ENCODE measurements at places on chromosomes 3 and 15.

DNA sequence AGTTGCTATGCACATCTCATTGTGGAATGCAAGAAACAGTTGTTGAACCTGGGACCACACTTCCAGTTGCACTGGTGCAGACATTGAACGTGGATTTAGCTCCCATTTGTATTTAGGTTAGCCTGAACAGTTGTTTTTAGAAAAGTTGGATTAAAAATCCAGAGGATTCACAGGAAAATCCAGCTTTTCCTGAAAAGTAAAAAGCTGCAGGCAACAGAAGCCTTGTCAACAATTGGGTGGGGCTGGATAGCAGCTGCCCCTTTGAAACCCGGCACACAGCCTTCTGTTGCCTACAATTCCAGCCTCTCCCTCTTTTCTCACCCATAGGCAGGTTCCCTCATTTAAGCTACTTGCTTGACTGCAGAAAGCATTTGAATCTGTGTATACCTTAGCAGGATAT is 165.3 kb upstream of the TBL1XR1 start:
- DNase-seq = no peak

- DNase-seq = no peak
These were observed 25.8 kb downstream of the RAF1 start for GRCh38 chr3:12638105-12638504.

- no peak for DNase-seq
These were observed 455.3 kb downstream of the DIPK2A start for GRCh38 chr3:144426967-144427366.

- DNase-seq = no peak
These were observed 17.8 kb downstream of the PDCD10 start for GRCh38 chr3:167716920-167717319.

GRCh38 chr3:190646996-190647395 is 133.1 kb downstream of the IL1RAP start:
- no peak for DNase-seq

DNA sequence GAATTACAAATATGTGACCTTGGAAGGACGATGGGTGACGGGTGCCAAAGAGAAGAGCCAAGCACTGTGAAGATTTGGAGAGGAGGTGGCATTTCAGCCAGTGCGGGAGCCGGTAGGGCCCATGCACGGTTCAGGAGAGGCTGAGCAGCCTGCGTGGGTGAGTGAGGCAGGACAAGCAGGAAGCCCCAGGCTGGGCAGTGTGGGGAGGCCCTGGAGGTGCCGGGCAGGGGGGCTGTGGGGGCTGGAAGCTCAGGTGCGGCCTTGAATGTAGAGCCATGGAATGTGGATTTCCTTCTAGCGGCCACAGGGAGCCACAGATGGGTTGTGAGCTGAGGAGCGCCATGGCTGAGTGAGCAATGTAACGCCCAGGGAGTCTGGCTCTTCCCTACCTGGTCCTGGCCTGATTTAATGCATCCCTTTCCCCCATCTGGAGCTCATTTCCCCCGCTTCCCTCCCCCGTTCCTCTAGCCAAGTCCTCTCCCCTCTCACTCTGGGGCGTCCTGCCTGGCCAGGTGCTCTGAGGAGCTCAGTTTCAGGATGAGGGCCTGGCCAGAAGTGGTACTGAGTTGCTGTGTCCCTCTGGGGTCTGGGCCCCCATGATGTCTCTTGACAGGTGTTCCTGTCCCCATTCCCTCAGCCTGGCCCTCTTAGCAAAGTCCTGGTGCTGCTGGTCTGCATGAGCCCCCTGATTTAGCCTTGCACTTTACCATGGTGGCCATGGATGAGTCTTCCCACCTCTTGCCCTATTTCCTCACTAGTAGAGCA is 41.8 kb upstream of the IQSEC1 start:
- no peak for DNase-seq

DNA sequence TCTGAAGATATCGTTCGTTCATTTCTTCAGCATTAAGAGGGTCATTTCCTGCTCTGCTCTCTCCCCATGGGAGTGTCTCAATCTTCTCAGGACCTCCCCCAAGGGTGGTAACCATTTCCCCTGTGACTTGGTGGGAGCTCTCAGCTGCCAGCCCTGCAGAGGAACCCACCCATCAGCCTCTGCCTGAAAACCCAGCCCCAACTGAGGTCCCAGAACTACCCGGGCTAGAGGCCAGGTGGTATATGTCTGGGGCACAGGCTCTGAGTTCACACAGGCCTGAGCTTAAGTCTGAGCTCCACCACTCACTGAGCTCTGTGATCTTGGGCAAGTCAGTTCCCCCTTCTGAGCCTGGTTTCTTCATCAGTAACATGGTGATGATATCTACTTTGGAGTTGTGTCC is 10.0 kb upstream of the ATP2B2 start:
- no peak for DNase-seq

DNA sequence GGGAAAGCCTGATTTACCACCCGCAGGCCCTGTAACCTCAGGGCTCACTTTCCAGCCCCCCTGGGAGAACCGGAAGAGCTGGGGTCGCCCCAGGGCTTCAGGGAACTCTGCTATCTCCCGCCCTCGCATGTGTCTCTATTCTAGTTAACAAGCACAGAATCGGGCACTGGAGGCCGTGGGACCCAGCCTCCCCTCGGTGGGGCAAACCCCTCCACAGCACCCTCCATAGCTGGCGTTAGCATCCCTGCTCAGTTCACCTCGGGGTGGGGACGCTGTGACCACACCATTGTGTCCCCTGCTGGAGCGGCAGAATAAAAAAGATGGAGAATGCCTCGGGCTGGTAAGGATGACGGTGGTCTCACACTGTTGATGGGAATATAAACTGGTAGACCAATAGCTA is 3.5 kb upstream of the LRRC15 start:
- DNase-seq = no peak

GRCh38 chr3:181076558-181076957 is 87.0 kb upstream of the DNAJC19 start:
- DNase-seq = no peak

DNA sequence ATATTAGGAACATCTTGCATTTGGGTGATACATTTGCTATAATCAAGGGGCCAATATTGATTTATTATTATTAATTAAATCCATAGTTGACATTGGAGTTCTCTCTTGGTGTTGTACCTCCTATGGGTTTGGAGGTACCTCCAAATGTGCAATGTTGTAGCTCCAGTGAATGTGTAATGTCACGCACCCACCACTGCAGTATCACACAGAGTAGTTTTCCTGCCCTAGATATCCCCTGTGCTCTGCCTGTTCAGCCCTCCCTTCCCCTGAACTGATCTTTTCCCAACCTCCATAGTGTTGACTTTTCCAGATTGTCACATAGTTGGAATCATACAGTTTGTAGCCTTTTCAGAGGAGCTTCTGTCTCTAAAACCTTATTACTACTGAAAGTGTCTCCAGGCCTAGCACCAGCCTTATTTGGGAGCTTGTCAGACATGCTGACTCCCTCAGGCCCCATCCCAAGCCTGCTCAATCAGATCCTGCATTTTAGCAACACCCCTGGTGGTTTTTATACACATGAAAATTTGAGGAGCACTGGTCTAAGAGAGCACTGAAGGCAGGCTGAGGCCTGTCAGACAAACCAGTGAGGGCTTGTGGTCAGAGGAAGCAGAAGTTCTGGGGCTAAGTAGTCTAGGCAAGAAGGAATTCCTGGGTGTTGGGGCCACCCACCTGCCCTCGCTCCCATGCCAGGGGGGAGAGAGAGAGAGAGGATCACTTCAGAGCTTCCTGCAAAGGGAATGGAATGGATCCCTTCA is 73.4 kb downstream of the SLC6A11 start:
- no peak for DNase-seq

DNA sequence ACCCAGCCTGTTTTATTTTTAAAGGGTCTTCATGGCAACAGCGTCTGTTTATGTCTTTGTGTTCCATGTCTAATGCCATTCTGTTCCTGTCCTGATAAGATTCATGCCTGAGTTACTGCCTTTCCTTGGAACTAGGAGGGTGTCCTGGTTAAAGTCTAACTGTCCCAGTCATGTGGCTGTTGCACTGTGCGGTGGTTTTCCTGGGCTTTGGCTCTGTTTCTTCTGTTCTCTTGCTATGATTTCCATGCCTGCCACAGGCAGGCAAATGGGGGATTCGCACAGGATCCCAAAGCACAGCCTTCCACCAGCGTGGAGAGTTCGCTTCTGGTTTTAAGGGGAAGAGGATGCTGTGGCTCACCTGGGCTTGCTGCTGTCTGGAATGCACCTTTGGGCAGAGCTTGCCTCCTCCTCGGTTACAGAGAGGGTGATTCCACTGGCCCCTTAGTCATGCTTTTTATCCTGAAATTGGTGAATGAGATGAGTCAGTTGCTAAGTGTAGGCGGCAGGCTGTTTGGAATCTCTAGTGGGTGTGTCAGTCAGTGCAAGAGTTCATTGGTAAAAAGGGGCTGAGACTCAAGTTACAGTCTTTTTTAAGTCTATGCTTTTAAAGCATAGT is 86.8 kb downstream of the CCK start:
- DNase-seq = no peak

- DNase-seq = no peak
These were observed 563.6 kb upstream of the NAALADL2 start for GRCh38 chr3:174295306-174296092.

- DNase-seq = no peak
These were observed 52.9 kb downstream of the TLNRD1 start for GRCh38 chr15:81053621-81054020.

- no peak for DNase-seq
These were observed 753.4 kb downstream of the FHIT start for GRCh38 chr3:60497902-60498301.

DNA sequence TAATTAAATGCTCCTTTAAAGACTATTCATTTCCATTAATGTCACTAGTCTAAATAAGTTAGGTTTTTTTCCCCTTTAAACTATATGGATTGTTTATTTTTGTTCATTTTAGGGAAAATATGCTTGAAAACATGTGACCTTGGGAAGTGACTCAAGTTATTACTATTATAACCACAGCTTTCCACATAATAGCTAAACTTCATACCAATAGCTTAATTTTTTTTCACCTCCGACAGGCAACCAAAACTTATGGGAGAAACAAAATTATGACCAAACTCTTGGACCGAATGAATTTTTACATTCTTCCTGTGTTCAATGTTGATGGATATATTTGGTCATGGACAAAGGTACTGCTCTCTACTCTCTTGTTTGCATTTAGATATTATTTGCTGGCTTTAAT is 16.2 kb downstream of the CPA3 start:
- DNase-seq = no peak
